Activated CD4-positive, alpha-beta T cell treated with anti-CD3 and anti-CD28 coated beads for 36 hours (primary cell): ENCODE measurements at places on chromosomes 12 and 14. TPM values are rescaled to one million over a fixed set of nuclear protein-coding genes. Genes with fewer than 3 reads are reported as not detected.

Gene ART4
- total RNA-seq, result not detected

Gene GATC
- total RNA-seq, result 26.3 TPM

Gene RTL1
- total RNA-seq, result not detected

Gene OR4L1
- total RNA-seq, result not detected

GRCh38 chr12:116525418-116526001 is 33.7 kb upstream of the MAP1LC3B2 start:
- no peak overlapping the region for H3K4me3 ChIP-seq
- H3K36me3 ChIP-seq, result no peaks in the 10 kb centered on the region
- DNase-seq, result no peak
- peaks cover 9% of the 10 kb centered on the region for H3K4me1 ChIP-seq
- H3K27me3 ChIP-seq, result no peaks in the 10 kb centered on the region
- no peak overlapping the region for H3K27ac ChIP-seq

GRCh38 chr12:117024961-117025480 is 74.2 kb downstream of the TESC start:
- no peaks in the 10 kb centered on the region for H3K27me3 ChIP-seq
- no peak overlapping the region for H3K27ac ChIP-seq
- peaks cover 4% of the 10 kb centered on the region for H3K4me1 ChIP-seq

GRCh38 chr14:42374332-42374731 is 767.7 kb downstream of the LRFN5 start:
- no peaks in the 10 kb centered on the region for H3K4me1 ChIP-seq
- no peak overlapping the region for H3K27ac ChIP-seq
- H3K27me3 ChIP-seq, result no peaks in the 10 kb centered on the region
- H3K4me3 ChIP-seq, result no peak overlapping the region

- H3K4me1 ChIP-seq, result peaks cover 15% of the 10 kb centered on the region
- no peaks in the 10 kb centered on the region for H3K36me3 ChIP-seq
- peak; percentile 9 for DNase-seq
Observed at GRCh38 chr14:89067293-89067972, 243.0 kb downstream of the TTC8 start.

GRCh38 chr12:127304751-127305725 is 961.9 kb upstream of the TMEM132C start:
- no peak overlapping the region for H3K4me3 ChIP-seq
- no peak overlapping the region for H3K27ac ChIP-seq
- no peaks in the 10 kb centered on the region for H3K4me1 ChIP-seq
- no peak for DNase-seq
- H3K36me3 ChIP-seq, result no peaks in the 10 kb centered on the region

DNA sequence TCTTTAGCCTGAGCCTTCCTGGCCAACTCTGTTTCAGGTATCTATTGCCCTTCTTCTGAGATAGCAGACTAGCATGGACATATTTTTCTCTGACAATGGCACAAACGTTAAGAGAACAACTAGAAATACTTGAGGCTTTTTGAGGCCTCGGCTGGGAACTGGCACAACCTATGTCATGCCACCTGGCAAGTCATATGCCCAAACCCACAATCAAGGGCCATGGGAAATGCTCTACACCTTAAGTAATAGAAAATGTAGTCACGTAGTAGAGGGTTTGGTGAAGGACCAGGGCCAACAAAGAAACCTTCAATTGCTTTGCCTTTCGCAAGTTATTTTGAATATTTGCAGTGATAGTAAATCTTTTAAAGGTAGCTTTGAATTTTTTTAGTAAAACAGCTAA is 325.4 kb downstream of the ZFP36L1 start:
- H3K36me3 ChIP-seq, result peaks cover 3% of the 10 kb centered on the region
- H3K27me3 ChIP-seq, result no peaks in the 10 kb centered on the region
- no peak overlapping the region for H3K4me3 ChIP-seq
- H3K27ac ChIP-seq, result no peak overlapping the region
- DNase-seq, result no peak

DNA sequence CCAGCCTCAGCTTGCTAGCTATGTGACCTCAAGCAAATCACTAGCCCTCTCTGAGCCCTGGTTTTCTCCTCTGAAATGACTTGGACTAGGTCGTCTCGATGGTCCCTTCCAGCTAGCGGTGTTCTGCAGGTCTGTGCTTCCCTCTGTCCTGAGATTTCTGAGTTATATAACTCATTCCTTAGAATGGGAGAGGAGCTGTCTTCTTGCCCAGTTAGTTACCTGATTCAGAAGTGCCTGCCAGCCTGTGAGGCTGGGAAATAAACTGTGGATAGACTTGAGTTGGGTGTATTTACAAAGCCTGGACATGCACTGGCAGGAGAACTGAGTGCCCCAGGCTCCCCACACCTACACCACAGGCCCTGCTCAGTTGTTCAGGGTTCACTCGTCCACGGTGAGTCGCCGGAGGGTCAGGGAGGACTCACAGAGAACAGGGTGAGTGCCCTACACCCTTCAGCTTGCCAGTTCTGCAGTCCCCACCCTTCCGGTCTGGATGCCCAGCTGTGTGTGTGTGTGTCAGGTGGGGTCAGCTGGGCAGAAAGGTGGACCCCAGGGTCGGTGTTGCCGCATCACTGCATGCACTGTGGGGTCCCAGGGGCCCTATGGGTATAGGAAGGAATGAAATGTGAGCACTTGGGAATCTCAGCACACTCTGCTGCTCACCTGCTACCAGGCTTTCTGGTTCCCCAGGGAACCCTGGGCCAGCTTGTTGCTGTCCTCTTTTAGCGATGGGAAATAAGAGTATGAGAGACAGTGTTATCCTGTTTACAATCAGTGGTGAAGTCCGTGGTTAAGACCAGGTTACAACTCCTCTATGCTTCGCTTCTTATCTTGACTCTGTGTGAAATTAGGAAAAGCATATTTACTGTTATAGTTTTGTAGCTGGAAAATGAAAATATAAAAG is 348.2 kb downstream of the DPF3 start:
- H3K36me3 ChIP-seq, result no peaks in the 10 kb centered on the region
- H3K27ac ChIP-seq, result no peak overlapping the region
- H3K27me3 ChIP-seq, result peaks cover 4% of the 10 kb centered on the region
- no peak for DNase-seq
- no peaks in the 10 kb centered on the region for H3K4me1 ChIP-seq

DNA sequence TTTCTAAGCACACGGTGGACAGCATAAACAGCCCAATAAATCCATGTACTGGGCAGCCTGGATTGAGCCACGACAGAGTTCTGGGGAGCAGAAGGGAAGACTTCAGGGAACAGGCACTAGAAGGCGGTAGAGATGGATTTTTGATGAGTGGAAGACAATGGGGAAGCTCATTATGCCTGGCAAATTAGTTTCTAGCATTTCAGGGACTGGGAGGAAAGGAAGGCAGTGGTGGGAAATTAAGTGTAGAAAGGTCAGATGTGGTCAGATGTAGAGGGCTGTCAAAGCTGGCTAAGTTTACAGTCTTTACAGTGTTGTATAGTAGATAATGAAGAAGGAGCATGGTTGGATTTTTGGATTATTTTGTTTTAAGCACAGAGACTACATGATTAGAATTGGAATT is 9.2 kb downstream of the EGLN3 start:
- H3K27ac ChIP-seq, result no peak overlapping the region
- peaks cover 3% of the 10 kb centered on the region for H3K4me1 ChIP-seq

- no peak overlapping the region for H3K27ac ChIP-seq
- no peaks in the 10 kb centered on the region for H3K4me1 ChIP-seq
- H3K27me3 ChIP-seq, result no peaks in the 10 kb centered on the region
- no peaks in the 10 kb centered on the region for H3K36me3 ChIP-seq
Observed at GRCh38 chr14:28651148-28651547, 115.4 kb upstream of the FOXG1 start.
